ENCODE measurements at places on chromosomes 4 and X.
A peak's percentile ranks its signal among the peaks of the same experiment; 100 is the strongest.

DNA sequence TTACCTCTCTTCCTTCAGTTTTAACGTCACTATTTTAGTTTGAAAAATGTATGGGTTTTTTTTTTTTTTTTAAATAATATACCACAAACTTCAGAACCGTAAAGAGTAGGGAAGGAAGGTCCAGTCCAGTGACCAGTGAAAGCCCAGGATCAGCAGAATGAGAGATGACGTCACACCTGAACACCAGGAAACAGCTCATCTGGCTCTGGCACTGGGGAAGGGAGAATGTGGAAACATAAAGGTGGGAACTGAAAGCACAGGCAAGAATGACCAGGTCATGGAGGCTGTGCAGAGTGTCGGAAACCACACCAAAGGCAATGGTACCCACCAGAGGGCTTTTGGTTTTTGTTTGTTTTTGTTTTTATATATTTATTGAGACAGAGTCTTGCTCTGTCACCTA, 141.2 kb downstream of the DHX15 start:
- DNase-seq = no peak

GRCh38 chr4:124534131-124534530, 178.4 kb downstream of the ANKRD50 start:
- DNase-seq = no peak

DNA sequence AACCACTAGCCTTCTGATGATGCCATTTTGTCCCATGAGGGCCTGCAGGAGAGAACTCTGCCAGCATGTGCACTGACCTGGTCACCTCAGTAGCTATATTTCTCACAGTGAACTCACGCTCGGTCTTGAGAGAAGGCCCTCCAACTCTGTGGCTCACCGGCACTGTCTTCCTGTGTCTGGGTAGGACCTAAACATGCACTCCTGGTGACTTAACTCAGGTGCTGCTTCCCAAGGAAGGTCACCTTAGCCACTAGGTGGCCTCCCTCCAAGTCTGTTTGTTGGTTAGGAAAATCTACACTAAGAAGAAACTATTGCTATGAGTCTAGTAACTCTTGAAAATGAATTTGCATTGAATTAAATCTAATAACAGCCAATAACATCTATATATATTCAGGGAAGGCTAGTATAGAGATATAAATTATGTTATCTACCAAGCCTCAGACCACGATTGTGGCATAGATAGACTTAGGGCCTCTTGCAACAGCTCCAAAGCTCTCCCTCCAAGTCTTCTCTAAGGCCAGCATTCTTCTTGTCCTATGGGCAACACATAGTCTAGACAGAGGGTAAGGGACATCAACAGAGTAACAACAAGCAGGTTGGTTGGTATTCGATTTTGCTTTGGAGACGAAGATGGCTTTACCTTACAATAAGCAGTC, 24.7 kb downstream of the TLR10 start:
- DNase-seq = no peak

- DNase-seq = no peak
Measured at GRCh38 chrX:99073551-99073950, 1336.5 kb downstream of the PCDH19 start.

DNA sequence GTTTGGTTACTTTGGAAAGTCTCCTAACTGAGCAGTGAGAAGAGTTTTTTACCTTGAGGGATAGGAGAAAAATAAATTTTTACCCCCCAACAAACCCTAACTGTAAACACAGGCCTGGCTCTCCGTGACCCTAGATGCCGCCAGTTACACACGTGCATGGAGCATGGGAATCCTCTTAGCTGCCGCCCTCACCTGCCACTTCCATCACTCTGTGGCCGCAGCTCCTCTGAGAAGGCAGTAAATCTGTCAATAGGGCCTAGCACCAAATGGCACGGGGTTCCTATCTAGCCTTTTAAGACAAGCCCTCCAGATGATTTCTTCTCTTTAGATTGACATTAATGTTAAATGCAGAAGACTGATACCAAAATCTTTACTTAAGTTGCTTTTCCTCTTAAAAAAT, 330.3 kb upstream of the FAM241A start:
- DNase-seq = no peak

- peak; percentile 48 for DNase-seq
Measured at GRCh38 chr4:84366161-84366560, 132.9 kb downstream of the NKX6-1 start.

- no peak for DNase-seq
Measured at GRCh38 chr4:55483315-55483714, 63.4 kb downstream of the CLOCK start.

- DNase-seq = no peak
Measured at GRCh38 chr4:164706675-164707074, 47.3 kb upstream of the SMIM31 start.

DNA sequence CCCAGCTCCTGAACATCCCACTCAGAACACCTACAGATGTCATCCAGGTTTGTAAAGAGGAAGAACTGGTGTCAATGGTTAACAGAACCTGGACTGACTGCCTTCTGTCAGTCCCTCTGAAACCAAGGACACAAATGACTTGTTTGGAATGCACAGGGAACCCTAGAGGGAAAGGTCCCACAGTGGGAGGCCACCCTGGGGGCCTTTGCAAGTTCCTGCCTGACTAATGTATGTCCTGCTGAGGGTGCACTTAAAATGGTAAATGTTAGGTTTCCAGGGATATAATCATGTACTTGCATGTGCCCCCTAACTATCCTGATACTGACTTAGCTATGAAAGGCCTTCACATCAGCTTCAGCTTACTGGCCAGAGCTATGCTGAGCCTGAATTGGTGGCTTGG, 15.0 kb upstream of the XAGE2 start:
- no peak for DNase-seq
